ENCODE measurements at places on chromosomes 6 and 20.

GRCh38 chr6:98137391-98137790, 697.0 kb upstream of the POU3F2 start:
- no peak for DNase-seq

DNA sequence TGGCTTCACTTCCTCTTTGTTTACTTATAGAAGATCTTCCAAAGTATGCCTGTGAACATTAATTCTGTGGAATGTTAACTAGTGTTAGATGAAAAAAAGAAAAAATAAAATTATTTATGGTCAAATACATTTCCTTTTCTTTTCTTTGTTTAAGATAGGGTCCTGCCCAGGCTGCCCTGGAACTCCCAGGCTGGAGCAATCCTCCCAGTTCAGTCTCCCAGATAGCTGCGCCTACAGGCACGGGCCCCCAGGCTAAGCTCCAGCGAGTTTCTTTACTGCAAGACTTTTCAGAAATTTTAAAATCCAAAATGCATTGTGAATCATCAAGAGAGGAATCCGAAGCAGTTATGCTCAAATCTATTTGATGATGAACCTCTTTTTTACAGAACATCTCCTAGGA, 39.3 kb upstream of the IL20RA start:
- no peak for DNase-seq

DNA sequence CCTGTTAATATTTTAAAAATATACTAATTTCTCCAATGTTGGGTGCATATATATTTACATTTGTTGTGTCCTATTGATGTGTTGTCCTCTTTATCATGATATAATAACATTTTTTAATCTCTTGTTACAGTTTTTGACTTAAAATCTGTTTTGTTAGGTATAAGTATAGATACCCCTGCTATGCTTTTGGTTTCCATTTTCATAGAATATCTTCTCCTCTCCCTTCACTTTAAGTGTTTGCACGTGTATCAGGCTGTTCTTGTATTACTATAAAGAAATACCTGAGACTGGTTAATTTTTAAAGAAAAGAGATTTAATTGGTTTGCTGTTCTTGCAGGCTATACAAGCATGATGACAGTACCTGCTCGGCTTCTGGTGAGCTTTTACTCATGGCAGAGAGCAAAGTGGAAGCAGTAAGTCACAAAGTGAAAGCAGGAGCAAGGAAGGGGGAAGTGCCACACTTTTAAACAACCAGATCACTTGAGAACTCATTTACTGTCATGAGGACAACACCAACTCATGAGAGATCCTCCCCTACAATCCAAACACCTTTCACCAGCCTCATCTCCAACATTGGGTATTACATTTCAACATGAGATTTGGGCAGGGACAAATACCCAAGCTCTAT, 340.5 kb upstream of the SYNCRIP start:
- no peak for DNase-seq

GRCh38 chr6:21045135-21045700, 511.0 kb downstream of the CDKAL1 start:
- no peak for DNase-seq

GRCh38 chr20:13276945-13277541, 56.0 kb downstream of the ISM1 start:
- no peak for DNase-seq

GRCh38 chr6:32226434-32226833, 2.6 kb upstream of the NOTCH4 start:
- no peak for DNase-seq

DNA sequence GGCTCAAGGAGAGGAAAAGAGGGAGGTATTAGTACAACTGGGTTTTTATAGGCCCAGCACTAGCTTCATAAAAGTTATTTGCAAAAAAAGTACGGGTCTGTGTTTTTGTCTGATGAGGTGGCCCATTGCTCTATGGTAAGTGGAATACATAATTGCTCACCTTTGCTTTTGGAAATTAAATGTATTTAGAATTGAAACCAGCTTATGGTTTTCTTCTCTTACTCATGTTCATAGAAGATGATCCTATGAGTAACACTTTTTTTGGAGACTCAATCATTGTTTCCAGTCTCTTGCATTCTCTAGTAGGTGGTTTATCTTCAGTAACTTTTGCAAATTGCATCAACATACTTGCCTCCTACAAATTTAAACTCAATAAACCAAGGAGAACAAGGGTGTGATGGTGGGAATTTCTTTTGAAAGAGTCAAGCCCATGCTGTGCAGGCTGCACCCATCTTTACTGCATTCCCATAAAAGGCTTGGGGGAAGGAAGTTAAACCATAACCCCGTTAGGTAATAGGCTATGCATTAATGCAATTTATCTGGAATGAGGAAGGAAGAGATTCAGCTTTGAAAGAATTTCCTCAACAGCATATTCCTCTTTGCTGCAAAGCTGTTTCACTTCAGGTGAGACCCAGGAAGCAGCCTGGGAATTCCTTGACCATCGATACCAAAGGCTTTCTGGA, 48.5 kb upstream of the EDN1 start:
- no peak for DNase-seq

- DNase-seq = no peak
These were observed 228.8 kb downstream of the BMP7 start for GRCh38 chr20:57037689-57038088.

DNA sequence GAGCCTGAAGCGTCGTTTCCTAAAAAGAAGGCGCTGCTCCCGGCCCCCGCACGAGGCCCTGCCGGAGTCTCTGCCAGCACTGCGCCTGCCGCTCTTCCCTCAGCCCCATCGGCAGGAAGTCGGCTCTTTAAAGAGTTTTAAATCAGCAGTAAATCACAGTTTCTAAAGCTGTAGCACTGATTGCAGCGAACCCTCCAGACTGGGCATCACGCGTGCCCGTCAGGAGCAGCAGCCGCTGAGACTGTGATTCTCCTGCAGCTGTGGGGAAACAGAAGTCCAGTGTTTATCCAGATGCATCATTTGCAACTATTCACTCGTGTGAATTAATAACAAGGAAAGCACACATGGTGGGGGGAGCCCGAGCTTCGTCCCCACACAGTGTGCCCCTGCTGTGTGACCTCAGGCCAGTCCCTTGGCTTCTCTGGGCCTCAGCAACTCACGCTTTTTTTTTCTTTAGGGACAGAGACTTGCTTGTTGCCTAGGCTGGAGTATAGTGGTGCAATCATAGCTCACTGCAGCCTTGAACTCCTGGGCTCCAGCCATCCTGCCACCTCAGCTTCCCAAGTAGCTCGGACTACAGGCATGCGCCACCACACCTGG, 28.3 kb downstream of the DLL1 start:
- DNase-seq = no peak

DNA sequence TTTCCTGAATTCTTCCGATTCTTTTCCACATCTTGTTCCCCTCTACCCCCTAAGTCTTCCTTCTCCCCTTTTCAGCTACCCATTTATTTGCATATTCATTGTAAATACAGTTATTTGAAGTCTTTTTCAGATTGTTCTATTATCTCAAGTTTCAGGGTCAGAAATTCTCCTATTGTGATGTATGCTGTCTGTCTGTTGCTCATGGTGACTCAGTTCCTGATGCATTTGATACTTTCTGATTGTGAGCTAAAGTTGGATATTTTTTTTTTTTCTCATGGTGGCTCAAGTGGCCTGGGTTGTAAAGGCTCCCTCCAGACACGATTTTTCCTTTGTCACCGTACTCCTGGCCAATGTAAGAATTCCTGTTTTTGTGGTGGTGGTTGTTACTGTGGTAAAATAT, 4.9 kb upstream of the PI16 start:
- no peak for DNase-seq

- DNase-seq = no peak
These were observed 34.7 kb upstream of the FKBP1A start for GRCh38 chr20:1427457-1428054.

- DNase-seq = peak; percentile 61
These were observed 12.9 kb upstream of the WFDC2 start for GRCh38 chr20:45456632-45457031.

GRCh38 chr6:3742076-3742425, 9.5 kb downstream of the PXDC1 start:
- no peak for DNase-seq

DNA sequence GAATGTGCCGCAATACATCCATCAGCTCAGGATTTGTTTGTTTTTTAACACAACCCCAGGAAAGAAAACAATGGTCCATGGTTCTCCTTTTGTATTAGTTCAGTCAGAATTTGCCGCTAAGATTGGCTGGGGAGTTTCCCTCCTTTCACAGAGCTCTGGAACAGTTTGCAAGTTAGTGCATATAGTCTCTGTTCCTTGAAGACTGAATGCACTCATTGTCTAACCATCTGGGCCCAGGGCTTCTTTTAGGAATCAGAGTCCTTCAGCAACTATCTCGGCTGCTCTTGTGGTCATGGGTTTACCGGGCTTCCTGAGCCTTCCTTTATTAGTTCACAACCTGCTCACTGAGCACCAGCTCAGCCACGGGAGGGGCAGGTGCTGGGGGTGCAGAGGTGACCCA, 121.3 kb downstream of the SLC23A2 start:
- DNase-seq = no peak

DNA sequence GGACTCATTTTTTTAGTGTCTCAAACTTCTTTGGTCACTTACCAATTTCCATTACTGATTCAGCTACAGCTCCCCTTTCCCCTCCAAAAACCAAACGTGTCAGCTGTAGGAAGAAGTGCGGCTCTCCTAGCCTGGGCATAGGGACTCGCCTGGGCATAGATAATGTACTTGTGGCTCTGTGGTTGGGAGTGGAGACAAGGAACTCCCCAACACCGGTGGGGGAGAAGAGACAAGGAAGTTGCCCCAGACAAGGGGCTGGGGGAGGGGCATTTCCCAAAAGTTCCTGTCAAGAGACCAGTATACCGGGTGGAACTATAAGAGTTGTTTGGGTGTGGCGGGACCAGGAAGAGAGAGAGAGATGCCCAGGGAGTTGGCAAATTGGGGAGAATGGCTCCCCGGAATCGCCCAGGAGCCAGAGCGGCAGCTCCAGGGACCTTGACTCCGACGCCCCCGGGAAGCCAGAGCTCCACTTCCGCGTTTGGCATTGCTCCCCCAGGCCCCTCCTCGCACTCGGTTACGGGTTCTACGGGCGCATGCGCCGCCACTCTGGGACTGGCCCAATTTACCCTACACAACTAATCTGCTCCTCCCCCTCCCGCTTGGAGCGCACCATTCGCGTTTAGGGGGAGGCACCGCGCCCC, 871 bp upstream of the ZFAND3 start:
- peak; percentile 98 for DNase-seq

- DNase-seq = no peak
These were observed 39.1 kb downstream of the VGLL2 start for GRCh38 chr6:117304446-117304845.

- peak; percentile 77 for DNase-seq
These were observed 60.0 kb upstream of the BTN3A2 start for GRCh38 chr6:26304797-26305640.

GRCh38 chr6:108260126-108260808, 573 bp downstream of the SNX3 start:
- peak; percentile 60 for DNase-seq

DNA sequence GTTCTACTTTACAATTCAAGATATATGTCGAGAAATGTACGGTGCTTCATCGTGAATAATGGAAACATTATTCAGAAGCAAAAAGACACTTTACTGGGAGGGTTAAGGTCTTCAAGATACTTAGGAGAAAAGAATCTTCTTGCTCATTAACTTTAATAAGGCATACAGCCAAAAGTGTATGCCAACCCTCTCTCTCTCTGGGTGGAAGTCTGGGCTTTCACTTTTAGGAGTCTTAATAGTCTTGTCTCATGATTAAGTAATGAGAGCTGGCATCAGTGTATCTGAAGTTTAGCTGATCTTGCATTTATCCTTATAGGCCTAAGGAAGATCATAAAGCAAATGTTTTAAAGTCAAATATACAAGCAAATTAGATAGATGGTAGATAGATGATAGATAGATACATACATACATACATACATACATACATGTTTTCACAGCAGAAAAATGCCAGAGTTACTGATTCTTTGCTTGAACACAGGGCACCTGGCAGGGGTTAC, 21.5 kb downstream of the OLIG3 start:
- DNase-seq = no peak

GRCh38 chr6:106626485-106626884, 2.8 kb downstream of the RTN4IP1 start:
- no peak for DNase-seq

- DNase-seq = no peak
These were observed 140.8 kb downstream of the SLC16A10 start for GRCh38 chr6:111228094-111228493.

GRCh38 chr6:117540670-117541069, 58.2 kb downstream of the DCBLD1 start:
- DNase-seq = no peak

DNA sequence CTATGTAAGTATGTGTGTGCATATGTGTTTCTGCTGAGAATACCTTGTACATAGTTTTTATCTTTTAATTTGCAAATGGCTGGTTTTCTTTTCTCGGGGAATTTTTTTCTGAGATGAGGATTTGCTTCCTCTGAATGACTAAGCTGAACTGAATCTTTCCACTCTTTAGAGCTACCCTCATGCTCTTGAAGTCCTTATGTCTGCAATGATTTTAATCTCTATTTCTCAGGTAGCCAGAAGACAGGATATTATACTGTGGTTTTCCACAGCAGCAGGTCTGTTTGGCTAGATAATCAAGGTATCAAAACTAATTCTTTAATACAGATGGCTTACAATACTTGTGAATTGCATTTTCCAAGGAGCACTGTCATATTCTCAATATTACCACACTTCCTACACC, 114.7 kb downstream of the PLCB1 start:
- no peak for DNase-seq

DNA sequence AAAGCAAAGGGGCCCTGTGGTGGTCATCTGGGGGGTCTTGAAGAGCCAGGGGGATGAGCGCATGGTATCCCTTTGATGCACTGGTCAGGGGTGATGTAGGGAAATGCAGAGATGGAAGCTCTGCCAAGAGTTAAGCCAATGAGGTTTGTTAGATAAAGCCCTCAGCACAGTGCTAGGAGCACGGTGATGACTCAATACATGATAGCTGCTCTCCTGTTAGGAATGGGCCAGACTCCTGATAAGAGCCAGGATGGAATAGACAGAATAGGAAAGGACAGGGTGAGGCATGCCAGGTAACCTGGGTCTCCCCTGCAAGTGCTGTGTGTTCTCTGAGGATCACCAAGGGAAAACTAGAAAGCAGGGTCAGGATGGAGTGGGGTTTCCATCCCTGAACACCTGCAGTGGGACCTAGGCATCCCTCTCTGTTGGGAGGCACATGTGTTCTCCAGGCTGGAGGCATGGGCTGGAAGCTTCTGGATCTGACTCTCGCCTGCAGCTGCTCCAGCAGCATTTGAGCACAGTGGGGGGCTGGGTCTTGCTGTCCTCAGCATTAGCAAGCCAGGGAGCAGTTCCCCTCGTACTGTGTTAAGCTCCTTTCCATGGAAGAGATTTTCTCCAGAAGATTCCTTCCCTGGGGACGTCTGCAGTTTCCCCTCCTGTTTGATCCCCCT, 71.8 kb upstream of the TIAM2 start:
- DNase-seq = no peak

GRCh38 chr6:135814043-135814442, 37.5 kb upstream of the PDE7B start:
- DNase-seq = no peak

All from activated CD8-positive, alpha-beta memory T cell treated with anti-CD3 and anti-CD28 coated beads, Interleukin-2, amount 10 ng/mL, durations not matched to agents 7 days and 5 days (primary cell).